ENCODE measurements at places on chromosomes 4 and X. TPM values are rescaled to one million over a fixed set of nuclear protein-coding genes. Genes with fewer than 3 reads are reported as not detected.

The GLRA3 gene
- total RNA-seq = not detected

The CXCL3 gene
- total RNA-seq = not detected

The GSX2 gene
- not detected for total RNA-seq

The CSAG1 gene
- total RNA-seq = not detected

The NXF2B gene
- total RNA-seq = not detected

The TMEM31 gene
- not detected for total RNA-seq

The OR13H1 gene
- not detected for total RNA-seq

The SLC10A4 gene
- total RNA-seq = not detected

The WWC2 gene
- total RNA-seq = 35.1 TPM

The WAS gene
- total RNA-seq = 0.36 TPM

The TCP11X2 gene
- total RNA-seq = not detected

The ARSJ gene
- 18.6 TPM for total RNA-seq

The ZCCHC13 gene
- total RNA-seq = not detected

The PPARGC1A gene
- total RNA-seq = 2.5 TPM

The RGN gene
- 4.4 TPM for total RNA-seq

The YIPF7 gene
- total RNA-seq = not detected

The TMEM131L gene
- 9.0 TPM for total RNA-seq

The MMRN1 gene
- total RNA-seq = not detected

The GYG2 gene
- total RNA-seq = 6.2 TPM

The BEND4 gene
- not detected for total RNA-seq

The SHISA3 gene
- not detected for total RNA-seq

The ASMT gene
- 0.36 TPM for total RNA-seq

The SSX2 gene
- not detected for total RNA-seq

The VEGFC gene
- 56.9 TPM for total RNA-seq

The FREM3 gene
- not detected for total RNA-seq

The NUDT10 gene
- total RNA-seq = 2.7 TPM

The UGT2B10 gene
- total RNA-seq = not detected

The XK gene
- total RNA-seq = under 0.01 TPM

The PTPN13 gene
- 87.8 TPM for total RNA-seq

The PAGE1 gene
- total RNA-seq = not detected
